ENCODE measurements at places on chromosomes 3 and 15.
A peak's percentile ranks its signal among the peaks of the same experiment; 100 is the strongest.

GRCh38 chr3:195270817-195271409, at the start of gene XXYLT1:
Gene XXYLT1 (minus strand): TSS chr3:195271159. CDS start chr3:195271058, 101 bp downstream.
- peak within 1 kb of the TSS; percentile 86 for H3K27ac ChIP-seq
- peak; percentile 80 for DNase-seq
- no peaks in the 10 kb centered on the region for H3K27me3 ChIP-seq
- H3K36me3 ChIP-seq: peaks cover 3% of the 10 kb centered on the region

- no peak overlapping the region for H3K27ac ChIP-seq
- DNase-seq: peak; percentile 80
- no peaks in the 10 kb centered on the region for H3K27me3 ChIP-seq
- H3K4me1 ChIP-seq: peaks cover 28% of the 10 kb centered on the region
These were observed 12.1 kb downstream of the FGF7 start for GRCh38 chr15:49435174-49435573.

- peaks cover 7% of the 10 kb centered on the region for H3K36me3 ChIP-seq
- H3K4me1 ChIP-seq: no peaks in the 10 kb centered on the region
- H3K4me3 ChIP-seq: no peak overlapping the region
- no peaks in the 10 kb centered on the region for H3K27me3 ChIP-seq
These were observed 24.4 kb downstream of the MCCC1 start for GRCh38 chr3:183074881-183075280.

DNA sequence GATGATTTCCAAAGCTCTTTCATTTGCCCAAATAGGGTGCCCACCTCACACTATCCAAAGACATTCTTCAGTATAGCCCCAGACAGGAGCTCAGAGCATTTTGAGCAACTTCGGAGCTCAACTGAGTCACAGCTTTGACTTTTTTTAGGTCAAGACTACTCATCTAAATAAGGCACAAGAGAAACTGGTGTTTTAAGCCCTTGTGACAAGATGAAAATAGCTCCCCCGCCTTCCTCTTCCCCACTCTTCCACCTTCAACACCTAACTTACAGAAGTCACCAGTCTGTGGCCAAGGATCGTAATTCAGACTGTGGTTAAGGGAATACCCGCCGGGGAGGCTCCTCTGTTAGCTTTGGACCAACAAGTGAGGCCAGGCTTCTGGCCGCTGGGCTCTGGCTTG, 60.4 kb upstream of the CA12 start:
- H3K4me3 ChIP-seq: no peak overlapping the region
- no peaks in the 10 kb centered on the region for H3K36me3 ChIP-seq
- DNase-seq: no peak
- peaks cover 19% of the 10 kb centered on the region for H3K27me3 ChIP-seq
- no peak overlapping the region for H3K27ac ChIP-seq
- peaks cover 4% of the 10 kb centered on the region for H3K4me1 ChIP-seq

- H3K27ac ChIP-seq: no peak overlapping the region
- H3K36me3 ChIP-seq: no peaks in the 10 kb centered on the region
- H3K27me3 ChIP-seq: no peaks in the 10 kb centered on the region
- no peak for DNase-seq
- no peak overlapping the region for H3K4me3 ChIP-seq
These were observed 266.2 kb upstream of the IGF1R start for GRCh38 chr15:98382139-98382538.

DNA sequence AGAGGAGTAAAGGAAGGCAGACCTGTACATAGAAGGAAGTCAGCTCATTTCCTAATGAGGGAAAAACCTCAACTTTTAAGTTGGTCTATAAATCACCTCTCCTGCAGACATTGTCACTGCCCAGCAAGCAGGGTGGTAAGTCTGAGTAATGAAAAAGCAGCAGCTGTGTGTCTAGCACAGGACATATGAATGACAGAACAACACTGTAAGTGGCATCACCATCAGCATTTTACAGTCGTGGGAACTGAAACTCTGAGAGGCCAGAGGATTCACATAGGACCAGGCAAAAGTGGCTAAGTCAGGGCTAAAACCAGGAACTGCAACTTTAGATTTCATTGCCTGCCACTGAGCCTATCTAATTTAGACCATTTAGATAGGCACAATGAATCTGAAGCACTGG, 235.6 kb downstream of the CLSTN2 start:
- no peak for DNase-seq
- H3K4me3 ChIP-seq: no peak overlapping the region
- H3K4me1 ChIP-seq: no peaks in the 10 kb centered on the region
- no peaks in the 10 kb centered on the region for H3K27me3 ChIP-seq

DNA sequence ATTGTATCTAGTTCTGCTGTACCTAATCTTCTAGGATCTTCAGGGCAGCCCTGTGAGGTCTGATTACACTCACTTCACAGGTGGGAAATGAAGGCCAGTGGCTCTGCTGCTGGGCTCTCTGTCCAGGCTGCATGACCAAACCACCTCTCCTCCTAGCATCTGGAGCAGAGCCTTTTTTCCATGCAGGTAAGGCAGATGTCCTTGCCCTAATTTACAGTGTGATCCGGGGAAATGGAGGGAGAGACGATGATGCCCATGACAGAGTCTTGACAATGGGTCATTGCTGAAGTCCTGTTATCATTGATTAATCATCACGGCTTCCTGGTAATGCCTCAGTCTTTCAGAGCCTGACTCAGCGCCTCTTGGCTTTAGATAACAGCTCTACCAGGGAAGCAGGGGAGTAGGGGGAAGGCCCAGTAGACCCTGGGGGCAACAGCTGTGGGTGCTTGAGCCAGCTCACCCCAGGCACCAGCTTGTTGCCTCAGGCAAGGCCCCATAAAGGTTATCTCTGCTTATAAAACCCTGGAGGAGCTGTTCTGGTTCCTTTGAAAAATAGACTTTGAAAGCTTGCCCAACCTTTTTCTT, 153.4 kb downstream of the GABRG3 start:
- no peak for DNase-seq
- H3K36me3 ChIP-seq: no peaks in the 10 kb centered on the region
- H3K4me3 ChIP-seq: no peak overlapping the region
- no peaks in the 10 kb centered on the region for H3K4me1 ChIP-seq
- no peaks in the 10 kb centered on the region for H3K27me3 ChIP-seq

GRCh38 chr3:34296796-34297195, 498.4 kb downstream of the PDCD6IP start:
- H3K36me3 ChIP-seq: no peaks in the 10 kb centered on the region
- DNase-seq: no peak
- no peak overlapping the region for H3K27ac ChIP-seq
- H3K27me3 ChIP-seq: no peaks in the 10 kb centered on the region

DNA sequence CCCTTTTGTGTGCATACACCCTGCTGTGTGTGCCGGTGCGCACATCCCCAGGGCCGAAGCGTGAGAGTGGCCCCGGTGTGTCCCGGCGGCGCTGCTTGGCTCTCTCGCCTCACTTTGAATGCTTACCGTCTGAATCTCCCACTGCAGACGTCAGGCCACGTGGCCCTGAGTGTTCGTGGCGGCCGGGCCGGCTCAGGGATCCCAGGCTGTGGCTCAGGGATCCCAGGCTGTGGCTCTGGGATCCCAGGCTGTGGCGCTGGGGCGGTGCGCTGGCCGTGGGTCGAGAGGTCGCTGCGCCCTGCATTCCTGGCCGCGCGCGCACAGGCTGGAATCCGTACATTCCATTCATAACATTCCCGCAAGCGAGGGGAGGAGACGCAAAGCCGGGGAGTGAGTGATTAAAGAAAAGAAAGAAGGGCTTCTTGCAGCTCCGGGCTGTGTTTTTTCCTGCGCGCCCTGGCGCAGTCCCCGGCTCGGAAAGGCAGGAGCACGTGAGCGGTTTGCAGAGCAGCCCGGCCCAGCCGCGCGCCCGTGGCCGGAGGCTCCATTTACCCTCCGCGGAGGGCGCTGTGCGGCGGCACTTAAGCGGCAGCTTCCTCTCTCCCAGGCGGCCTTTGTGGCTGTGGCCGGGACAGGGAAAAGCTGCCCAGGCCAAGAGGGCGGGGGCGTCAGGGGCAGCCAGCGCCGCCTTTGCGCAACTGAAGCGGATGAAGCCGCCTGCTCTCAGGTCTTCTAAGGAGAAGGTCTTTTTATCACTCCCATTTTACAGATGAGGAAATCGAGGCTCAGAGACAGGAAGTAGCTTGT, 87.0 kb upstream of the ALDH1L1 start:
- H3K4me1 ChIP-seq: peaks cover 16% of the 10 kb centered on the region
- H3K27ac ChIP-seq: peak overlapping the region; percentile 89
- no peaks in the 10 kb centered on the region for H3K36me3 ChIP-seq
- H3K27me3 ChIP-seq: no peaks in the 10 kb centered on the region
- peak overlapping the region; percentile 10 for H3K4me3 ChIP-seq
- DNase-seq: peak; percentile 91

GRCh38 chr3:4504340-4505261, 11.5 kb downstream of the ITPR1 start:
- H3K4me3 ChIP-seq: peak overlapping the region; percentile 6
- peak overlapping the region; percentile 7 for H3K27ac ChIP-seq
- no peaks in the 10 kb centered on the region for H3K27me3 ChIP-seq
- no peaks in the 10 kb centered on the region for H3K36me3 ChIP-seq
- no peaks in the 10 kb centered on the region for H3K4me1 ChIP-seq

- no peak for DNase-seq
- H3K36me3 ChIP-seq: peaks cover 9% of the 10 kb centered on the region
- no peak overlapping the region for H3K27ac ChIP-seq
- H3K4me3 ChIP-seq: no peak overlapping the region
- peaks cover 38% of the 10 kb centered on the region for H3K27me3 ChIP-seq
These were observed 1.1 kb downstream of the LTK start for GRCh38 chr15:41512512-41512939.
